ENCODE measurements at places on chromosomes 2 and 18. TPM values are rescaled to one million over a fixed set of nuclear protein-coding genes. Genes with fewer than 3 reads are reported as not detected.

Gene KIAA2012
- total RNA-seq = not detected

Gene GCG
- not detected for total RNA-seq

Gene SP9
- 2.4 TPM for total RNA-seq

Gene INPP5D
- 0.49 TPM for total RNA-seq

Gene KATNAL2
- total RNA-seq = 1.9 TPM

Gene LBX2
- 4.0 TPM for total RNA-seq

Gene TNFRSF11A
- 6.5 TPM for total RNA-seq

Gene ATG4B
- total RNA-seq = 52.3 TPM

Gene MMADHC
- 111 TPM for total RNA-seq

Gene KIF3C
- 52.0 TPM for total RNA-seq

Gene HMSD
- total RNA-seq = 0.54 TPM

Gene COL3A1
- 0.27 TPM for total RNA-seq

Gene MAP2
- total RNA-seq = 0.44 TPM

Gene CLIP4
- total RNA-seq = 27.2 TPM
